Astrocyte (in vitro differentiated cells and primary cell): ENCODE measurements at places on chromosomes 6 and 20. TPM values are rescaled to one million over a fixed set of nuclear protein-coding genes. Genes with fewer than 3 reads are reported as not detected.

Gene PROKR2
- not detected in 2 replicates for total RNA-seq

Gene ELOVL2
- 4.6 and 5.7 TPM in 2 replicates for total RNA-seq

Gene MICAL1
- 48.0 and 57.2 TPM in 2 replicates for total RNA-seq

Gene CCN6
- total RNA-seq, result not detected in 2 replicates

Gene BPIFB2
- total RNA-seq, result not detected in 2 replicates

Gene OVOL2
- 0.57 TPM in 1 of 2 replicates, not detected in the other for total RNA-seq

Gene BPIFB3
- not detected in 2 replicates for total RNA-seq

Gene CD40
- 2.3 and 4.1 TPM in 2 replicates for total RNA-seq

Gene ARMH2
- not detected in 2 replicates for total RNA-seq

Gene FBXL4
- total RNA-seq, result 16.1 and 16.6 TPM in 2 replicates

Gene NOX3
- total RNA-seq, result 0.30 TPM in 1 of 2 replicates, not detected in the other

DNA sequence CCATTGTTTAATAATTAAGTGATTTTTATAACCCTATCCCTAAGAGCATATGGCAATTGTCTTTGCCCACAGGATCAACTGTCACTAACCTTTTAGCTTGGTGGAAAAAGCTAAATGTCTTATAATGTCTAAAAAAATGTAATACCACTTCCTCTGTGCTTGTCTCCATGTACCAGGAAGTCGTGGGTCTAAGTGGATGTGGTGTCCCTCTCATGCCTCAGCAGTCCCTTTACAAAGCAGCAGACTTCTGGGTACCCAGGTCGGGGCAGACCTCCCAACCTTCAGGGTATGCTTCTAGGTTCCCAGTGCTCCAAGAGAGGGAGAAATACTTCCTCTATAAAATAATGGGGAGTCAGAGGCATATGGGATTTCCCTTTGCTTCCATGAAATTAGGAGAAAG, 74.7 kb downstream of the ZHX3 start:
- H3K27me3 ChIP-seq, result no peaks in the 10 kb centered on the region
- no peak overlapping the region for H3K27ac ChIP-seq
- H3K36me3 ChIP-seq, result no peaks in the 10 kb centered on the region
- no peak overlapping the region for H3K4me3 ChIP-seq
- DNase-seq, result no peak

DNA sequence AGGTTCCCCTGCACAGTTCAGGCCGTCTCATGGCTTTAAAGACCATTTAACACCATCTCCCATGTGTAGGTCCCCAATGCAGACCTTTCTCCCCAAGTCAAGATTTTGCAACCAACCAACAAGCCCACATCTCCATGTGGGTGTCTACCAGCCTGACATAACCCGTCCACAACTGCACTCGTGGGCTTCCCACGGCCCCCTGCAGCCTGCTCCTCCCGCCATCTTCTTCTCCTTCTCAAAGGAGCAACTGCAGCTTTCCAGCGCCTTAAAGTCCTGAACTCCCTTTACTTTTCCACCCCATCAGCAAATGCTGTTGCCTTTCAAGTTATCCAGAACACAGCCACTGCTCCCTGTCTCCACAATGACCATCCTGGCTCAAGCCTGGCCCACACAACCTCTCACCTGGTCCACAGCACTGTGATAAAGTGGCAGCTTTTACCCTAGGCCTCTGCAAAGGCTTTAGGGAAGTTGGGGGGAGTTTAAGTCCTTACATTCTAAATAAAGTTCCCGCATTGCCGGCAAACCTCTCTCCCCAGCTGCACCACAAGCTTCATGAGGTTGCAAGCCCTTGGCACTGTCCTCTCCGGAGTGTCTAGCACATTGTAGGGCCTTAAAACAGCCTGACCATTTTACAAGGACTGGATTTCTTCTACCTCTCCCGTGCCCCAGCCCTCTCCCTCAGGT, 140.5 kb downstream of the PREX1 start:
- DNase-seq, result no peak
- peaks cover 25% of the 10 kb centered on the region for H3K4me1 ChIP-seq
- H3K27ac ChIP-seq, result no peak overlapping the region
- H3K36me3 ChIP-seq, result no peaks in the 10 kb centered on the region

GRCh38 chr6:77383026-77383425, 80.3 kb downstream of the HTR1B start:
- no peak overlapping the region for H3K27ac ChIP-seq
- H3K4me1 ChIP-seq, result no peaks in the 10 kb centered on the region
- no peaks in the 10 kb centered on the region for H3K36me3 ChIP-seq

GRCh38 chr20:57103146-57103800, 163.2 kb downstream of the BMP7 start:
- H3K4me3 ChIP-seq, result no peak overlapping the region
- DNase-seq, result no peak
- H3K27ac ChIP-seq, result no peak overlapping the region
- H3K4me1 ChIP-seq, result no peaks in the 10 kb centered on the region

- no peaks in the 10 kb centered on the region for H3K4me1 ChIP-seq
- H3K27ac ChIP-seq, result no peak overlapping the region
- H3K27me3 ChIP-seq, result no peaks in the 10 kb centered on the region
- no peak overlapping the region for H3K4me3 ChIP-seq
- no peak for DNase-seq
Measured at GRCh38 chr6:163661272-163661671, 246.8 kb downstream of the QKI start.

DNA sequence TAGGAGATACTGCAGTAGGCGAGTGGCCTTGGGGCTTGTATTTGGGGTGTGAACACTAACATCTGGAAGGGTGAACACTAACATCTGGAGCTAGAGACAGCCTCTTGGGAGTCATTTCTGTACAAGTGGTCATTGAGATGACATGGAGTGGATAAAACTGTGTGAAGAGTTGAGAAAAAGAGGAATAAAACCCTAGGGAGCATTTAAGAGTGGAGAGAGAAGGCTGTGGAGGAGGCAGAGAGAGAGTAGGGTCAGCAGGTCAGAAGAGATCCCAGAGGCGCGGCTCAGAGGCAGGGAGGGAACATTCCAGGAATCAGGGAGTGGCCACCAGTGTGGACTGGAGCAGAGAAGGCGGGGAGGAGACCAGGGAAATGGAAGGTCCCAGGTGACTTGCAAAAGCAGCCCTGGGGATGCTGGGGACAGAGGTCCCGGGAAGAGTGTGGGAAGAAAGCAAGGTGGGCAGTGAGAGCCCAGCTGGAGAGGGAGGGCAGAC, 202.0 kb upstream of the RNF24 start:
- DNase-seq, result peak; percentile 7
- H3K27me3 ChIP-seq, result no peaks in the 10 kb centered on the region
- H3K4me3 ChIP-seq, result no peak overlapping the region
- peaks cover 10% of the 10 kb centered on the region for H3K4me1 ChIP-seq
- no peak overlapping the region for H3K27ac ChIP-seq
- no peaks in the 10 kb centered on the region for H3K36me3 ChIP-seq

DNA sequence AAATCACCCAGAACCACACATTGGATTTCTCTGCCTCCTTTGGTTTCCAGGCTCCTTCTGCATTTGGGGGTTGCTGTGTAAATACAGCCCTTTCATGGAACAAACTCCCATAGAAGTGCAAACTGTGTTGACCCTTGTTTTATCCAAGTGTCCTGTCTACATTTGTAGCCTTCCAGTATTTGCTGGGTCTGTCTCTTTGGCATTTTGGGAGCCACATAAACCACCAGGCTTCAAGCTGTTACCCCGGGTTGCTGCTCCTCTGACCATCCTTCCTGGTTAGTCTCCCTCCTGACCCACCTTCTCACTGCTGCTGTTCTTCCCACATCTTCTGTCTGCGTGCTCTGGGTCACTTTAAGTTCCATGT, 7.6 kb upstream of the MTHFD1L start:
- peaks cover 20% of the 10 kb centered on the region for H3K4me1 ChIP-seq
- H3K36me3 ChIP-seq, result no peaks in the 10 kb centered on the region
- H3K27me3 ChIP-seq, result no peaks in the 10 kb centered on the region
- peak overlapping the region; percentile 99 for H3K27ac ChIP-seq
- DNase-seq, result no peak

DNA sequence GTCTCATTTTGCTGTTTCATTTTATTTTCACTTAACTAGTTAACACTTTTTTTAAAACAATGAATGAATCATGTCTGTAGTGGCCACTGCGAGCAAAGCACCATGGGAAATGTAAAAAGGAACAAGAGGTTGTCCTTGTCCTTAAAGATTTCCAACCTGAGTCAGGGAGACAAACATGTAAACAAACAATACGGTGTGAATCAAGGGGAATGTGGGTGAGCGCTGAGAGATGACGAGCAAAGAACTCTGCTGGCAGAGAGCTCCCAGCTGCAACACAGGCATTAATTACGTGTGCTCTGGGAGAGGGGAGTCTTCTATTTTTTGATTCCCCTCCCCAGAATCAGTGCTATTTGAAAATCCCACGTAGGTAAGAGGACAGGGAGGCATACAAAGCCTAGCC, 84.3 kb downstream of the ATXN1 start:
- H3K4me3 ChIP-seq, result no peak overlapping the region
- peak; percentile 80 for DNase-seq
- H3K36me3 ChIP-seq, result no peaks in the 10 kb centered on the region
- peaks cover 39% of the 10 kb centered on the region for H3K4me1 ChIP-seq
- no peaks in the 10 kb centered on the region for H3K27me3 ChIP-seq
- H3K27ac ChIP-seq, result peak overlapping the region; percentile 67

GRCh38 chr20:19691125-19691524, 66.9 kb upstream of the RIN2 start:
- H3K4me3 ChIP-seq, result no peak overlapping the region
- H3K4me1 ChIP-seq, result no peaks in the 10 kb centered on the region
- H3K36me3 ChIP-seq, result no peaks in the 10 kb centered on the region
- H3K27me3 ChIP-seq, result no peaks in the 10 kb centered on the region

GRCh38 chr6:16302721-16303552, 64.5 kb downstream of the GMPR start:
- H3K27ac ChIP-seq, result no peak overlapping the region
- peaks cover 3% of the 10 kb centered on the region for H3K36me3 ChIP-seq
- H3K27me3 ChIP-seq, result no peaks in the 10 kb centered on the region
- no peak for DNase-seq

GRCh38 chr6:146850238-146850896, 251.6 kb downstream of the ADGB start:
- H3K4me1 ChIP-seq, result peaks cover 22% of the 10 kb centered on the region
- H3K27ac ChIP-seq, result no peak overlapping the region
- H3K27me3 ChIP-seq, result no peaks in the 10 kb centered on the region
- no peak overlapping the region for H3K4me3 ChIP-seq
- DNase-seq, result peak; percentile 97
- no peaks in the 10 kb centered on the region for H3K36me3 ChIP-seq

GRCh38 chr20:36274181-36274841, 31.8 kb upstream of the DLGAP4 start:
- DNase-seq, result no peak
- no peaks in the 10 kb centered on the region for H3K36me3 ChIP-seq
- no peaks in the 10 kb centered on the region for H3K4me1 ChIP-seq

GRCh38 chr20:2333821-2334220, 38.0 kb downstream of the TGM3 start:
- no peak overlapping the region for H3K4me3 ChIP-seq
- H3K36me3 ChIP-seq, result no peaks in the 10 kb centered on the region
- no peak for DNase-seq
- no peaks in the 10 kb centered on the region for H3K4me1 ChIP-seq
- H3K27ac ChIP-seq, result no peak overlapping the region
- H3K27me3 ChIP-seq, result peaks cover 11% of the 10 kb centered on the region

DNA sequence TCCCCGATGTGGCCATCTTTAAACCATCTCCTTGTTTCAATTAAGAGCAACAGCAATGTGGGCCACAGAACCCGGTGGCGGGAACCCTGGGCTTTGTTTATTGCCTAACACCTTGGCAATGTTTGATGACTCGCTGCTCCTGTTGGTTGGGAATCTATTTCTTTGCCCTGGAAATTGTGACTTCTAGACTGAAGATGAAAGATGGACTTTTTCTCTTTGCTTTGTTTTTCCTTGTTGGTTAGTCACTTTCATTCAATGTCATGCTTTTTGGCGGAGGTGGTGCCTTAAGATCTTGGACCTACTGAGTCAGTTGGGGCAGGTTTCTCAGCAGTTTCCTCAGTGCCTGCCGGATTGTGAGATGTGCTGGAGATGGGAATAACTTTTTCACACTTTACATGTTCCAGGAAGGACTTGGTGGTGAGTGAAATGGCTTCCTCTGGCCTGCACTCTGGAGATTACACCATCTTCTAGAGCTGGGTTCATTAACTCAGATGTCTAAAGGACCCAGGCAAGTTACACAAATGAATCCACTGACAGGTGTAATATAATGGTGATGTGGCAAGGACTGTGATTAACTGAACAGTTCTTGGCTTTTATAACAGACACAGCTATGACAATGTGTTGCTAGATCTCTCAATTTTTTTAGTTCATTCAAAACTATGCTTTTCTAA, 56.3 kb downstream of the TSHZ2 start:
- H3K27me3 ChIP-seq, result no peaks in the 10 kb centered on the region
- no peak overlapping the region for H3K27ac ChIP-seq
- no peaks in the 10 kb centered on the region for H3K36me3 ChIP-seq
- no peak overlapping the region for H3K4me3 ChIP-seq

DNA sequence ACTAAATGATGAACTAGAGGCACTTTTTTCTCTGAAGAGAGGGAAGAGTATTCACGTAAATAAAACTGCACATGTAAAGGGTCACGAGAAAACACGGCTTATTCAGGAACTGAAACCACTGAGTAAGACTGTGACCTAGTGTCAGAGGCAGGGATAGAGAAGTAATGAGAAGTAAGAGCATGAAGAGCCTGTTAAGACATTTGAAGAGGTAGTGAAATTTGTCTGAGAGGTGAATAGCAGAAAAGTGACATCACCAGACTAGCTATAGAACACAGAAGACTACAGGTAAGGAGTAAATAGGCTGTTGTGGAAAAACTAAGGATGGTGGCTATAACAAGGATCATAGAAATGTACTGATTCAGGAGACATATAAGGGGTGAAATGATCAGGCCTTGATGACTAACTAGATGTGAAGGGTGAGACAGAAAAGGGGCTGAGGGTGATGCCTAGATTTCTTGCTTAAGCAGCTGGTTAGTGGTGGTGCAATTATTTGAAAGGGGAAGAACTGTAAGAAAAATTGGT, 76.8 kb downstream of the REV3L start:
- no peaks in the 10 kb centered on the region for H3K27me3 ChIP-seq
- no peak overlapping the region for H3K27ac ChIP-seq
- no peak for DNase-seq
- no peaks in the 10 kb centered on the region for H3K4me1 ChIP-seq
- peaks cover 23% of the 10 kb centered on the region for H3K36me3 ChIP-seq
- no peak overlapping the region for H3K4me3 ChIP-seq

GRCh38 chr6:163984124-163984936, 569.8 kb downstream of the QKI start:
- peak; percentile 59 for DNase-seq
- peaks cover 27% of the 10 kb centered on the region for H3K4me1 ChIP-seq
- peak overlapping the region; percentile 32 for H3K4me3 ChIP-seq
- H3K27me3 ChIP-seq, result no peaks in the 10 kb centered on the region

GRCh38 chr6:166045173-166045859, 122.3 kb downstream of the TBXT start:
- H3K4me3 ChIP-seq, result no peak overlapping the region
- H3K27me3 ChIP-seq, result no peaks in the 10 kb centered on the region
- no peak overlapping the region for H3K27ac ChIP-seq
- DNase-seq, result no peak
- peaks cover 14% of the 10 kb centered on the region for H3K4me1 ChIP-seq
